ENCODE measurements at places on chromosomes 3 and 15. TPM values are rescaled to one million over a fixed set of nuclear protein-coding genes. Genes with fewer than 3 reads are reported as not detected.

Gene HGD
- not detected for total RNA-seq

Gene CHST13
- not detected for total RNA-seq

Gene ALPK3
- total RNA-seq = 0.84 TPM

Gene SLC12A8
- total RNA-seq = 6.2 TPM

Gene EXD1
- total RNA-seq = not detected
